Foreskin keratinocyte (primary cell): ENCODE measurements at places on chromosomes 7 and 10.
A peak's percentile ranks its signal among the peaks of the same experiment; 100 is the strongest.

DNA sequence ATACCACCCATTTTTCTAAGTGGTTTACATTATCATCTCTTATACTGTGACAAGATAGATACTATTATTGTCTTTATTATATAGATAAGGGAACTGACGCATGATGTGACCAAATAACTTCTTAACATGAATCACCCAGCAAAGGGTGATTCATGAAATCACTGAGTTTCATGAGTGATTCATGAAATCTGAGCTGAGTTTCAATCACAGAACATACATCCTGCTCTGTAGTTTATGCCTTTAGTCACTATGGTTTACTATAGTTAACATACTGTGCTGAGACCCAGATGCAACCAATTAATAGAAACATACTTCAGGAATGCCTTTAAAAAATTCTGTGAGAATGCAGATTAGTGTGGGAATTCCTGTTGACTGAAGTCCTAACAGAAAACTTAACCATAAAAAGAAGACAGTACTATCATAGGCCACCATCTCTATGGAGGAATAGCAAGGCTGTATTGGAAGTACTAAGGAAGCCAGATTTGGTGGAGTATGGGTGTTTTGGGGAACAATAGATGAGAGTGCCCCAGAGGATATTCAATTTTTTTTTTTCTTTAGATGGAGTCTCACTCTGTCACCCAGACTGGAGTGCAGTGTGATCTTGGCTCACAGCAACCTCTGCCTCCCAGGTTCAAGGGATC lies 43.1 kb upstream of the SEMA3A start:
- DNase-seq: peak; percentile 99

DNA sequence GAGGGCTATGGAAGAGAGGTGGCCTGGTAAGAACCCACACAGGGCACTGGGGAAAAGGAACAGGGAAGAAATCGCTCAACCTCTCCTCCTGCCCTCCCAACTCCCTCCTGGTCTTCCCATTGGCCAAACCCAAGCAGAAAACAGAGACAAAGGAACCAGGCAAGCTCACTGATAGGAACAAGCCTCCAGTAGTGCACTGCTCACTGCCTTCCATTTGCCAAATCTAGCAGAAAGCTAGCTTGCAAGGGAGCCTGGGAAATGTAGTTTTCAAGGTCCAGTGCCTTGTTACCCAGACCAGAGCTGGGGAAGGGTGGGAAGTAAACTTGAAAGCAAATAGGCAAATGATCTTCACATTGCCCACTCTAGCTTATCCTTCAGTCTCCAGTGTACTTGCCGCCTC lies 556.1 kb upstream of the AUTS2 start:
- DNase-seq: no peak

- no peak for DNase-seq
Observed at GRCh38 chr10:38025283-38025682, 14.8 kb downstream of the ZNF33A start.

DNA sequence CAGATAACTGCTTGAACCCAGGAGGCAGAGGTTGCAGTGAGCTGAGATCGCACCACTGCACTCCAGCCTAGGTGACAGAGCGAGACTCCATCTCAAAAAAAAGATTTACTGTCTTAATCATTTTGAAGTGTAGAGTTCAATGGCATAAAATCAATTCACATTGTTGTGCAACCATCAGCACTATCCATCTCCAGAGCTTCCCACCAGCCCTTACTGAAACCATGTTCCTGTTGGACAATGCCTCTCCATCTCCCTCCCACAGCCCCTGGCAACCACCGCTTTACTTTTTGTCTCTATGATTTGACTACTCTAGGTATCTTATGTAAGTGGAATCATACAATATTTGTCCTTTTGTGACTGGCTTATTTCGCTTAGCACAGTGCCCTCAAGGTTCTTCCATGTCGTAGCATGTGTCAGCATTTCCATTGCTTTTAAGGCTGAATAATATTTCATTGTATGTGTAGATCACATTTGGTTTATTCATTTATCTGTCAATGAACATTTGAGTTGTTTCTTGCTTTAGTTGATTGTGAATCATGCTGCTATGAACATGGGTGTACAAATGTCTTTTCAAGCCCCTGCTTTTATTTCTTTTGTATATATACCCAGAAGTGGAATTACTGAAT lies 33.1 kb downstream of the NACAD start:
- DNase-seq: no peak

- DNase-seq: peak; percentile 97
Observed at GRCh38 chr10:3850999-3851937, 66.3 kb upstream of the KLF6 start.

- peak; percentile 79 for DNase-seq
Observed at GRCh38 chr7:138864667-138865066, 66.7 kb upstream of the ATP6V0A4 start.

GRCh38 chr10:52027055-52027705 lies 286.9 kb upstream of the DKK1 start:
- no peak for DNase-seq
